ENCODE measurements at places on chromosomes 6 and 20.
A peak's percentile ranks its signal among the peaks of the same experiment; 100 is the strongest.

DNA sequence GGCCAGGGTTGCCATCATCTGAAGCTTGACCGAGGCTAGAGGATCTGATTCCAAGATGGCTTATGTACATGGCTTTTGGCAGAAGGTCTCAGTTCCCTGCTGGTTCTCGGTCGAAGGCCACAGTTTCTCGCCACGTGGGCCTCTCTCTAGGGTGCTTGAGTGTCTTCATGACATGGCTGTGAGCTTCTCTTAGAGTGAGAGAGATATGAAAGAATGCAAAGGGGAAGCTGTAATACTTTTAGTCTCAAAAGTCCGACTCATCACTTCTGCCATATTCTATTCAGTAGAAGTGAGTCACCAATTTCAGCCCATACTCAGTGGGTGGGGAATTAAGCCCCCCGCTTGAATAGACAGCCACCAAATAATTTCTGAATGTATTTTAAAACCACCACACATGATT is 94.2 kb downstream of the UTRN start:
- no peak for DNase-seq

DNA sequence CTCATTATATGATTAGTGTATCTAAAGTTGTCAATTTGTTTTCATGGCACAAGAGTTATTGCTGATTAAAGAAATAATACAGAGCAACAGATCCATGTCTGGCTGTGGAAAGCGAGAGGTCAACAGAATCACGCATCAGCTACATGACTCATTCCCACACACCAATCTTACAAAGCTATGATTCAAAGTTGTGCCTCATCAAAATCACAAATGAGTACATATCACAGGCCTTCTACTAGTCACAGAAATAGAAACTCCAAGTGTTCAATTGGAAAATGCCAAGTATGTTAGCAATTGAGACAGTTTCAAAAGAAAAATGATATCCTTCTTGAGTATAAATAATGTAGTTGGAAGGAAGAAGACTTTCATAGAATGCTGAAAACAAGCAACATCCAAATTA is 57.8 kb upstream of the NKAIN2 start:
- DNase-seq = peak; percentile 28

GRCh38 chr6:22135395-22135794 is 161.4 kb downstream of the PRL start:
- no peak for DNase-seq

DNA sequence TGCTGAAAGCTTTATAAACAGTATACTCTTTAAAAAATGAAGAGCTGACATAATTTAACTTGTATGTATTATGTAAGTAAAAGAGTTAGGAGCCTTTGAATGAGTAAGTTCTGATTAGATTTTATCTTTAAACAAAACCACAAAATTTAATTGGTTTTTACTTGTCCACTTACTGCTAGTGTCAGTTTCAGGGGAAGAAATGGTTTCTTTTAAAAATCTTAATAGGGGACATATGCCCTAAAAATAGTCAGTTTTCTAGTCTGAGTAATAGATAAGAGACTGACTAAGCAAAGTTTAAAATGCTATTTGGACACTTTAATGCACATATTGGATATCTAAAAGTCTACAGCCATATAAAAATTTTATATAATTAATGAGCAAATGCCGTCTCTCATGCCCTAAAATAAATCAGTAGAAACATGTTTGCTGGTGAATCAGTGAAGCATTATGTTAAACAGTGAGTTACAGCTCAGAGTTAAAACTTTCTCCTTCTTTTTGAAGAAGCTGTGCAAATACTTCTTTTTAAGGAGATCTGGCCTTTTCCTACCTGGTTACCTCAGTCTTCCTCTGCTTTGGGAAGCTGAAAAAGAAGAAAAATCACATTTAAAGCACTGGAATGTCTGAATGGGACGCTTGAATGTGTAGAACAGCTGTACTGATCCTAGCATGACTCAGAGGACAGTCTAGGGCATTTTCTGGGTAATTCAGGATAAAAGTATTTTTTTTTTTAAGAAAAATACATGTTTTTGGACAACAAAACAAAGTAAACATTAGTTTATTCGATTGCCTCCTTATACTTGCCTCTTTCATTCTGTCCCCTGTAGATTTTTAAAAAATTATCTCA is 55.3 kb downstream of the CDH26 start:
- no peak for DNase-seq

GRCh38 chr6:52735071-52735470 is 28.2 kb downstream of the GSTA2 start:
- no peak for DNase-seq

GRCh38 chr20:23291575-23292240 is 58.9 kb upstream of the NXT1 start:
- no peak for DNase-seq

GRCh38 chr20:50347284-50348063 is 156.8 kb downstream of the CEBPB start:
- no peak for DNase-seq

DNA sequence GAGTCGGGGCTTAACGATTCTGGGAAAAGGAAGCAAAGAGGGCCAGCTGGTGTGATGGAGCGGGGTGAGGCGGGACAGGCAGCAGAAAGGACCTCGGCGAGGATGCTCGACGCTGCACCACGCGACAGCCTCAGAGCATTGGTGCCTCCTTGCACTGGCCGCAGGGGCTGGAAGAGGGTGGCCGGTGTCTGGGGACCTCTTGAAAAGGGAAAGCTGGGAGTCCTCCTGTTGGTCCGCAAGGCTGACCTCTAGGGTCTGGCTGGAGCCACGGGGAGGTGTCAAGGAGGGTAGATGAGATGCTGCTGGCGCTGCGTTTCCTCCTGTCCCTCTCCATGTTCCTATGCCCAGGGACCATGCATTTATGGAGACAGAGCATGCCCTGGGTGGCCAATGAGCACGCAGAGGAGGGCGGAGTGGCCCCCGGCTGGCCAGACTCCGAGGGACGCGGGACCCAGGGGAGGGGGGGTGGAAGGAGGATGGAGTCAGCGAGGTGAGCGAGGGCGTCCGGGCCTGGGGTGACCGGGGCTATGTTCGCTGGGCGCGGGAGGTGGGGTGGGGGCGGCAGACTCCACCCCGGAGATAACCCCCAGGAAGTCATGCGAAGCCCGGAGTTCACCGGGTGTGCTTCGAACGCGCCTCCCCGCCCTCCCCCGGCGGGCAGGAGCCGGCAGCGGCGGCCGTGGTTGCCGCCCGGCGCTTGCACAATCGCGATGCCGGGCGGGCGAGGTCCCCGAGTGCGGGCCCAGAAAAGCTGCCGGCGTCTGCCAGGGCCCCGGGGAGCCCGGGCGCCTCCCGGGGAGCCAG is at the start of gene CYP24A1:
Gene CYP24A1 (minus strand): TSS at position 334 of the 804 bp plus-strand sequence. CDS start 407 bp downstream, outside the sequence.
- DNase-seq = no peak

GRCh38 chr20:58611236-58612030 is 39.6 kb upstream of the STX16 start:
- no peak for DNase-seq

GRCh38 chr6:71404145-71404966 is 115.7 kb downstream of the OGFRL1 start:
- DNase-seq = peak; percentile 82

DNA sequence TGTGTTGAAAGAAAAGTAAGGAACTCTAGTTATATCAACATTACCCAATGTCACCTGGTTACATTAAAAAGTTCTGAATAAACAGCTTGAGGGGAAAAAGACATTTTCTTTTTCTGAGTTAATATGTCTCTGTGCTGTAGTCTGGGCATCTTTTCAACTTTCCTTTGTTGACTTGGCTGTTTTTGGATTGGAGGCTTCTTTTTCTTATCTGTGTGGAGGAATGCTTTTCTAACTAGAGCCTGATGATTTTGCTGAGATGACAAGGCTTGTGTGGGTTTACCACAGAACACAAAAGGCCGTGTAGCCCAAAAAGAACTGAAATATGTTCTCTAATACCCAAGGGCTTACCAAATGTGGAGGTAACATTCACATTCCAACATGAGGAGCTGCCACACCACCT is 161.8 kb downstream of the KCNQ5 start:
- no peak for DNase-seq

DNA sequence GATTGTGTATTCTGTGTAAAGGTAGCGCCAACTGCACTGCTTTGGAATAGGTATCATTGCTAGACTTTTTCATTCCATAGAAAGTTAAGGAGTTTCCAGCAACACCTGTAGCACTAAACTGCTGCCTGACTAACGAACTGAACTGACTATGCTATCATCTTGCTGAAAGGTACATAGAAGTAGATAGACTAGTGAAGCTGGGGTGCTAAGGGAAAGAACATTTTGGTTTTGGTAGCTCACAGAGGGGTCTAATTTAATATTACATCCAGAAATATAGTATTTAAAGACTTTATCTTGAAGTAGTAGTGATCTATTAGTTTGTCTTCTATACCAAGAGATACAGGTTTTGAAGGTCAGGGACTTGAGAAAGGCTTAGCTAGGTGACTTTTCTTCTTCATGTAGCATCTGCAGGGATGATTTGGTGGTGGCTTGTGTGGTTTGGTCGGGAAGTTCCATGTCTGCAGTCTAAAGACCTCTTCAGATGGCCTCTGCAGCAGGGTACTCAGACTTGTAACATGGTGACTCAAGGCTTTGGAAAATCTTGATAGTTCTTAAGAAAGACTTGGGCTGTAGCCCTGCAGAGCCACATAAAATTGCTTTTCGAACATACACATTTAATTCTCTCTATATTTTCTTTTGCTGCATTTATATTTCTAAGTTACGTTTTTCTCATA is 10.2 kb downstream of the SENP6 start:
- DNase-seq = no peak

DNA sequence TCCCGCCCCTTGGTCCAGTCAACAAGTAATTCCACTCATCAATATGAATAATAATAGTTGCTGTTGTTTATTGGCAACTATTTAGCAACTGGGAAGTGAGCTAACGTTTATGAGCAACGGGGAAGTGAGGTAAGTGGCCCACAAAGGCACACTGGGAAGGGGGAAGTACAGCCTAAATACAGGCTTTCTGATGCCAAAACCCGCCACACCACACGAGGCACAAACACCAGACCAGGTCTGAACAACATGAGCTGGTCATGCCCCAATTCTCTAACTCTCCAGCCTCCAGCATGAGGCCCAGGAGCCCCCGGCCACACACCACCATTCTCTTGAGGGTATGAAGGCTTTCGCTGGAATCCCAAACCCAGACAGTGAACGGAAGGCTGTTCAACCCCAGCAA is 50.8 kb downstream of the PREX1 start:
- no peak for DNase-seq

DNA sequence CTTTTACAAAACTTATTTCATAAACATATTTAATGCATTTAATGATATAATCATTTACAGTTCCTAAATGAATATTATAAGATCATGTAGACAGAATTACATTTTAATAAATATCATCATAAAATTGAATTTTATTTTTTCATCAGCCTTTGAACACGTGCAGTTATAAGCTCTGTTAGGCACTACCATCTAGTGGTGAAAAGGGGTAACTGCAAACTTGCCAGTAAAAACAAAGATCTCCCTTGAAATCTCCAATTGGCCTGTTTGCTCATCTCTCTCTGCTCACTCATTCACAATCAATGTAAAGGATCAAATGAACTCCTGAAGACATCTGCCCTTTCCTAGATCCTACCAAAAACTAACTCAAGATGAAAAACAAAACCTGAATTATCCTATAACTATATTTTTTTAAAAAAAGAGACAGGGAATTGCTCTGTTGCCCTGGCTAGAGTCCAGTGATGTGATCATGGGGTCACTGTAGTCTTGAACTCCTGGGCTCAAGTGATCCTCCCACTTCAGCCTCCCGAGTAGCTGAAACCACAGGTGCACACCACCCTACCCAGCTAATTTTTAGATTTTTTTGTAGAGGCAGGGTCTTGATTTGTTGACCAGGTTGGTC is 31.7 kb downstream of the SAMHD1 start:
- DNase-seq = peak; percentile 49

GRCh38 chr20:7859356-7859802 is 80.9 kb downstream of the HAO1 start:
- peak; percentile 85 for DNase-seq

GRCh38 chr6:80143419-80143937 is 37.0 kb downstream of the BCKDHB start:
- peak; percentile 55 for DNase-seq

- peak; percentile 89 for DNase-seq
These were observed at the start of gene PLCB1 for GRCh38 chr20:8131598-8132483. Gene PLCB1 (plus strand): TSS chr20:8132266. CDS start chr20:8132652, 386 bp downstream.

DNA sequence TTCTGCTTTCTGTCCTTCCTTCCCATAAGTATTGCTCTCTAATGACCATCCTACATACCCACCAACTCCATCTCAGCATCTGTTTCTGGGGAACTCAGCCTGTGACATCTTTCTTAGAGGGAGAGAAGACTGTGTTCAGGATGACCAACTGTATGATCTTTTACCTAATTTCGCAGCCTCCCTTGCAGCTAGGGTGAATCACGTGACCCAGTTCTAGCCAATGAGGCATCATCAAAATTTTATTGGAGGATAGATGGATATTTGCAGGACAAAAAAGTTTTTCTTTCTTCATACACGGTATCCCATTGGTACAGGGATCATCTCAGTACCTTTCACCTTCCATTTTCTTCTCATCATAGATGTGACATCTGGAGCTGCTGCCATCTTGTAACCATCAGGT is 14.4 kb upstream of the MC3R start:
- DNase-seq = no peak

DNA sequence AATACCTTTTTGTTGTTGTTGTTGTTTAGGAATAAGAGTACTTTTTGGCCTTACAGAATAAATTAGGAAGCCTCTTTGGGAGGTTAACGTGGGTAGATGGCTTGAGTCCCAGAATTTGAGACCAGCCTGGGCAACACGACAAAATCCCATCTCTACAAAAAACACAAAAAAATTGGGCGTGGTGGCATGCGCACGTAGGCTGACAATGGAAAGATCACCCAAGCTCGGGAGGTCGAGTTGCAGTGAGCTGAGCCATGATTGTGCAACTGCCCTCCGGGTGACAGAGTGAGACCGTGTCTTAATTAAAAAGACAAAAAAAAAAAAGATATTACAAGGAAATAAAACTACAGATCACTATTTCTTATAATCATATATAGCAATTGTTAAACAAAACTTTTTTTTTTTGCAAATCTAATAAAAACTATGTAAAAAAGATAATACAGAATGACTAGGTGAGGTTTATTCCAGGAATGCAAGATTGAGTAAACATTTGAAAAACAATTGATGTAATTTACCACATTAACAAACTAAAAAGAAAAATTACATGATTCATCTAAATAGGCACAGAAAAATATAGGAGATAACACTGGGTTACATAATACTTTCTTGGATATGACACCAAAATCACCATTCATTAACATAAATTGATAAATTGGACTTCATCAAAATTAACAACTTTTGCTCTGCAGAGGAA is 43.6 kb upstream of the ASCC3 start:
- no peak for DNase-seq

- no peak for DNase-seq
These were observed 8.0 kb upstream of the STX7 start for GRCh38 chr6:132520953-132521352.

DNA sequence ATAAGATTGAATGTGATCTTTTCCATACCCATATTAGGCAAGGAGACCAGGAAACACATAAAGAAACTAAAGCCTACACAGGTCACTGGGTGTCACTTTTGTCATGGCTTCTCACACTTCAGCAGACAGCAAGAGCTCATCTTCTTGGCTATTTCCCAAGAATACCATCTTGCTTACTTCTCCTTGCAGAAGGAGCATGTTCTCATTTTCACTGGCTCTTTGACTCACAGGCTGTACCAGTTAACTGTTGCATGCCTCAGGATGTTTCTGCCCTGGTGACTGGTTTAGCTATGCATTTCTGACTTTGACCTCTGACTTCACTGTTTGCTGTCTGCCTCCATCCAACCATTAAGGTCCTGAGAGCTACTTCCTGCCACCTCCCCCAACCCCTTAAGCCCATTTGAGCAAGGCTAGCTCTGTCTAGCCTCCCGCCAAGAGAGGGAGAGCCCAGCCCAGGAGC is 40.3 kb upstream of the OGFRL1 start:
- DNase-seq = peak; percentile 94

GRCh38 chr20:47438464-47439381 is 63.0 kb upstream of the NCOA3 start:
- no peak for DNase-seq

- no peak for DNase-seq
These were observed 53.7 kb downstream of the UST start for GRCh38 chr6:148800536-148800935.
